ENCODE measurements at places on chromosomes 5 and 9.

GRCh38 chr5:127031147-127031862 lies 947 bp upstream of the MARCHF3 start:
- DNase-seq, result peak; percentile 38

- DNase-seq, result no peak
These were observed 958 bp downstream of the MYOZ3 start for GRCh38 chr5:150661821-150662596.

- no peak for DNase-seq
These were observed 213.2 kb downstream of the GABBR2 start for GRCh38 chr9:98495530-98495929.

DNA sequence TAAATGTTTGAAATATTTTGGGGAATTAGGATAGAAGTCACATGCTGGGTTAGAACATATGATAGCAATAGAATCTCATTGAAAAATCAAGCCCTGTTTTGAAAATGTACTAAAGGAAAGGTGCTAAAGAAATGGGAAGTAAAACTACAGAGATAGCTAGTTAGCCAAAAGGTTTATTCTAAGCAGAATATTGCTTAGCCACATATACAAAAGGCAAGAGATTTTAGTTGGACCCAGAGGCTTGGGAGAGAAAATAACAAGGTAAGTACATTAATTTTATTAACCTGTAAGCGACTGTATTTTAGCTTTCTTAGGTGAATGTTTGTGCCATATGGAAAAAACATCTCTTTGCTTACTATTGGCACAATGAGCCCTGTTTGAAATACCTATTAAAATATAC lies 108.3 kb downstream of the RPS23 start:
- no peak for DNase-seq

DNA sequence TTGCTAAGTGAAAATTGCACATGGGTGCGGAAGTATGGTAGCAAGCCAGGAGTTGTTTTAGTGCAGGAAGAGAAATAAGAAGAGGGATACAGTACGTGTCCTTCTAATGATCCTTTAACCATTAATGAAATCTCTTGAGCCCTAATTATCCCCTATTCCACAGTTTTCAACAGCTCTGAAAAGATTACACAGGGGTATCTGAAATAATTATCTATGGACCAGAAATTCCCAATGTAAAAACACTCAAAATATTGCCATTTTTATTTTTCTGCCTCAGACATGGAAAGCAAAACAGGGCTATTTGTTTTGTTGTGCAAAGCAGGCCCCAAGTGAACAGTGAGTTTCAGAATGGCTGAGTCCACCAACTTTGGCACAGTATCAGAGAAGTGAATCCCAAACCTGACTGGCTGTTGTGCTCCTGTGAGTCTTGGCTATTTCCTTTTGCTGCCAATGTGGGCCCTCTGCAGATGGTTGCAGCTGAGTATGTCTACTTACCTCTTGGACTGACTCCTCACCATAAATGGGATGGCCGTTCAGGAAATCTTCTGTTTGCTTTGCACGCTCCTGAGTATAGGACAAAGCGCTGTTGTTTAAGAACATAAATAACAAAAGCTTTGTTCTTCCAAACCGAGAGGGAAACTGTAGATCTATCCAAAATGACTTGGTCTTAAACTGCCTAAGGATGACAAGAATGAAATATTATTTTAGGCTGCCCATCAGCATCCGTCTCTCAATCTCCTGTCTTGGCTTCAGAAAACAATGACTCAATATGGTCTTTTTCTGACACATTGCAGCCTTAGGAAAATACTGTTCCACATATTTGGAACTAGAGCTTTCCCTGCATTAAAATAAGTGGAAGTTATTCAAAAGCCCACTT lies 204.1 kb downstream of the DEPDC1B start:
- no peak for DNase-seq

GRCh38 chr9:129232839-129233591 lies 55.0 kb upstream of the IER5L start:
- DNase-seq, result no peak

DNA sequence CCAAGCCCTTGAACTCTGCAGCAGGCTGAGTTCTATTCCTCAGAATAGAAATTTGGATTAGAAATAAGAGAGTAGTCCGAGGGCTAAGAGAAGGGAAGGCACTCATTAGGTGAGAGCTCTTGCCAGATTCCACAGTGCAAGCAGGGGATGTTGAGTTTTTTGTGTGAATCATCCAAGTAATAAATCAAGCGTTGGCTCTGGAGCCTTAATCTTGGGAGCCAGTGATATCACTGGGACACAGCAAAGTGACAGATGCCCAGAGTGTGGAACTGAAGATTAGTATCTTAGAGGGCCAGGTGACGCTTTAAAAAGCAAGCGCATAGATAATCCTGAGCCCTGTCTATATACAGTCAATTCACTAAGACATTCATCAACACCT lies 60.3 kb downstream of the FOXD1 start:
- DNase-seq, result no peak

DNA sequence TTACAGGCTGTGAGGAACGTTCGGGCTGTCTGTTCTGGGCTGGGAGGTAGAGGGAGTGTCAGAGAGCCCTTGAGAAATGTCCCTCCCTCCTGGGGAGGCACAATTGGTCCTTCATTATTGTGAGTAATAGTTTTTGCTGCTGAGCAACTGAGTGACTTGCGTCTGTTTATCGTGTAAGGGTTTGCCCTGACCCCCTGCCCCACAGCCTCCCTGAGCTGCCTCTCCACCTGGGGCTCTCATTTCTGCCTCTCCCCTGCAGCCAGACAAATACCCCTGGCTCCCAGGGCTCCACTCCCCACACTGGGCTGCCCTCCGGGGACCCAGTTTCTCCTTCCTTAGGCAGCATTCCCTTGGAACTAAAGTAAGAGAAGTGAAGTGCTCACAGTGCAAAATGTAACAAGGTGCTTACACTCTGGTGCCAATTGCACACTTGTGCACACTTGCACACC lies 174.9 kb upstream of the MVB12B start:
- no peak for DNase-seq

DNA sequence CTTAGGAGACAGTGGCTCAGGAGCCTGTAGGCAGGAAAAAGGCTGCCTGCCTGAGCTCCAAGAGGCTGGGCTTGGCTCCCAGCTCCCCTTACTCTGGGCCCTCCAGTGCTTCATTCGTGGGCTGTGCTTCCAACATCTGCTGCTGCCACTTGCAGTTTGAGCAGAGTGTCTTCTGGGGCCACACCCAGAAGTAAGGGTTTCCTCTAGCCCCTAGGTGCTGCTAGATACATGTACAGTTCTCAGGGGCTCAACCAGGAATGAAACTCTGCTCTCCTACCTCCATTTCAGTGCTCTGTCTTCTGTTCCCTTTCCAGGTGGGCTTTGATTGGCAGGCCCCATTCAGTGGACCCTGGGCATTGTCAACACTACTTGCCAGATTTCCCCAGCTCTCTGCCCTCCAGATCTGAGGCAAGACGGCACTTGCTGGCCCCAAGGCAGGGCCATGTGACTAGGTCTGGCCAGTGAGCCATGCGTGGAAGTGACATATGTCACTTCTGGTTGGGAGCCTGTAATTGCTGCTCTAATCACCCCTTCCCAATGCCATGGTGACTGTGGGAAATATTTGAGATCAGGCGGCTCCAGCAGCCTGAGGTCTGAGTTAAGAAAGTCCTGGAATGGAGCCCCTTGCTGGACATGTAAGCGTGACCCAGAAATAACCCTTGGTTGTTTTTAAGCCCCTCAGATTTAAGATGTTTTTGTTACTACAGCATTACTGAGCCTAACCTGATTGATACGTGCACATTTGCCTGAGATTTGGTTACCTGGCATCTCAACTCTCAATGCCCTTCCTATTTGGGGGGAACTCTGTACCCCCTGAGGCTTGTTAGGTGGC lies 9.4 kb upstream of the BOD1 start:
- no peak for DNase-seq

- DNase-seq, result no peak
These were observed 23.3 kb upstream of the TRIM14 start for GRCh38 chr9:98142182-98142907.

DNA sequence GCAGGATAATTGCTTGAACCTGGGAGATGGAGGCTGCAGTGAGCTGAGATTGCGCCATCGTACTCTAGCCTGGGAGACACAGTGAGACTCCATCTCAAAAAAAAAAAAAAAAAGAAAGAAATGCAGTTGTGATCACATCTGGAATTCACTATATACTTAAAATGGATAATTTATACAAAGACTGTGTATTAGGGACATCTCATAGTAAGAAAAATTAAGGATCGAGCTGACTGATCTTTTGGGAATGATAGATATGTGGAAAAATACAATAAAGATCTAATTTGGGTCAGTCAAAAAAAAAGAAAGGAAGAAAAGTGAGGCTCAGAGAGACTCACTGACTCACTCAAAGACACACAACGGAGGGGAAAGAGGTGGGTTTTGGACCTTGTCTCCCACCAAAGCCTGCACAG lies 73.2 kb upstream of the STXBP1 start:
- no peak for DNase-seq

DNA sequence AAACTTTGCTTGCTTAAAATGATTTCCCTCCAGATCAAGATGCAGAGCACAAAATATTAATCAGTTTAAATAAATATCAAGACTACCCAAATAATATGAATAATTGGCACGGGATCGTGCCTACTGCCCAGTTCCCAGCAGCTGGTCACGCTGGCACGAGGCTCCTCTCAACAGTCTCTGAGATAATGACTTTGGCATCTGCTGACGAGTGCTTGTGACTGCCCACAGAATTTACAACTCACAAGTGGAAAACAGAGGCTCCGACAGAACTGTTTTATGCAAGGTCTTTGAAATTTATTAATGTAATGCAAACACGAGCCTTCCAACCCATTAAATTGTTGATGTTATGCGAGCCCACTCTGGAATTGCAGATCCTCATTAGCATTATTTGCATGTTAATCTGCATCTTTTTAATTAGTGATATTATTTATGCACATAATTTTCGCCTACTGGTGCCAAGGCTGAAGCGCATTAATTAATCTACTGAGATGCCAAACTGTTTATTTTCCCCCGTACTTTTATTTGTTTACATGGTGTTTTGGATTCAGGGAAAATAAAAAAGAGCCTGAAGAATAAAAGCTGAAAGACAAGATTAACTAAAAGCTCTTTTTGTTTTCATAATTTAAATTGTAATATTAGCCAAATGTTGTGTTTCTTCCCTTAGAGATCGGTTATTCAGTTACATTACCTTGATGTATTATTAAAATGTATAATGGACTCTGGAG lies 369.3 kb upstream of the IRX1 start:
- no peak for DNase-seq

DNA sequence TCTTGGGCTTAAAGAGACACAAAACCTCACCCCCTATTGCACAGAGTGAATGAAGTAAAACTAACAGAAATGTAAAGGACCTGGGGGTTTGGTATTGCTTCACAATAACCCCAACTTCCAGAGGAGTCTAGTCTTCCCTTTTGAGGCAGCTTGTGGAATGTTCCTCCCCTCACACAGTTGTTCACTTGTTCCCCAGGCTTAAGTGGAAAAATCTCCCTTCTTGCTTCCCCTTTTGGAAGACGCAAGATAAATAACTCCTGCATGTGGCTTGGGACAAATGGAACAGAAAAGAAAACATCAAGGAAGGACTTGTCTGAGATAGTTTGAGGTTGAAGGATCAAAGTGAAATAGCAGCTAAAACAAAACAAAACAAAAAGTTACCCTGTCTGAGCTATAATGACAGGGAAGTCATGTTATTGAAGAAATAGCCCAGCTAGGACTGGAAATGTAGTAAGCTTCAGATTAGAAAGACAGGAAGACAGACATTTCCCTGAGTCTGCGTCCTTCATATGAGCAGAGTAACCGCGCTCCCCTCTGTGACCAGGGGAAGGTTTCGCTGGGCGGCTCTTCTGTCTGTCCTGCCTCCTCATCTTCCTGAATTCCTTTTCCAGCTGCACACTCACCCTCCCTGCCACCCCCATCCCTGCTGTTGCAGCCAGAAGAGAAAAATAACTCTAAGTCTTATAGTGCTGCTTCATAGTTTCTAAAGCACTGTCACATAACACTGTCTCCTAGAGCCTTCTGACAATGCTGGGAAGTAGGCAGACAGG lies 8.8 kb downstream of the SPARC start:
- no peak for DNase-seq

DNA sequence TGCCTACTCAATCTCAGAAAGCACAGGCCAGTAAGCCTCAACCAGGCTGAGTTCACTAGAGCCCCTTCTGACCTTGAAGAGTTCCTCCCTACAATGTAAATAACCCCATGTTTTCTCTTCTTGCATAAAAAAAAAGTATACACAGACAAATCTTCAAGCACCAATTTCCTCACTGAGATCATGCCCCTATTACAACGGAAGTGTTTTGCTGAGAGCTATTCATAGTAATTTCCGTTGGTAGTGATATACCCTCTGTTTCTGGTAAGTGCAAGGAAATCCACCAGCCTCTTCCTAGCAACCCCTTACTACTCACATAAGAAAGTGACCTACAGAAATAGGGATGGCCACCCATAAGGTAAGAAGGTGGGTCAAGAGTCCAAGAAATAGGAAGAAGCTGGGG lies 76.4 kb upstream of the TARS1 start:
- DNase-seq, result no peak

- DNase-seq, result no peak
These were observed 155.2 kb upstream of the PHYKPL start for GRCh38 chr5:178387856-178388190.

GRCh38 chr5:43042626-43043399 lies 2.7 kb upstream of the ANXA2R start:
- no peak for DNase-seq

- DNase-seq, result no peak
These were observed 24.8 kb downstream of the HRH2 start for GRCh38 chr5:175682664-175683063.

GRCh38 chr5:9338796-9339195 lies 207.1 kb downstream of the SEMA5A start:
- no peak for DNase-seq

- DNase-seq, result no peak
These were observed 70.6 kb downstream of the TENT4A start for GRCh38 chr5:6783787-6784186.

- no peak for DNase-seq
These were observed 20.7 kb upstream of the PURA start for GRCh38 chr5:140093179-140093578.

- no peak for DNase-seq
These were observed 101.4 kb downstream of the PPARGC1B start for GRCh38 chr5:149831492-149831891.

GRCh38 chr5:2852446-2852845 lies 101.0 kb upstream of the IRX2 start:
- no peak for DNase-seq

GRCh38 chr9:16619402-16619801 lies 251.1 kb downstream of the BNC2 start:
- no peak for DNase-seq

GRCh38 chr9:114051706-114052105 lies 26.4 kb downstream of the AMBP start:
- DNase-seq, result no peak

DNA sequence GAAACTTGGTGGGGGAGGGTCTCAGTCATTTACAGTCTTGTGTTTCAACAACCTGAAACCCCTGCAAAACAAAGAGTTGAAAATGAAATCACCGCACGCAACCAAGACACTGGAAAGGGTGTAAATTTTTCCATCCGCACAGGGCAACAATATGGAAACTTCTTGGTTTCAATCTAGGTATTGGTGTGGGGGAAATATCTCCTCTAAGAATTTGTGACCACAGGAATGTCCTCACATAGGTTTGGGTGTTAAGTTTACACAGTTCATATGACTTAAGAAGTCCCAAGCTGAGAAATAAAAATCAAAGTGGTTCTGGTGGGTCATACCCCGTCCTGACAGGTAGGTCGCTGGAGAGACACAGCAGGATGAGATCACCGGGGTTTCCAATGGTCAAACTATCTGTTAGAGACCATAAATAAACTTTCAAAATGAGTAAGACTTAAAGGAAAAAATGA lies 51.9 kb upstream of the PIP5K1B start:
- no peak for DNase-seq
